ENCODE measurements at places on chromosomes 3 and 15.

DNA sequence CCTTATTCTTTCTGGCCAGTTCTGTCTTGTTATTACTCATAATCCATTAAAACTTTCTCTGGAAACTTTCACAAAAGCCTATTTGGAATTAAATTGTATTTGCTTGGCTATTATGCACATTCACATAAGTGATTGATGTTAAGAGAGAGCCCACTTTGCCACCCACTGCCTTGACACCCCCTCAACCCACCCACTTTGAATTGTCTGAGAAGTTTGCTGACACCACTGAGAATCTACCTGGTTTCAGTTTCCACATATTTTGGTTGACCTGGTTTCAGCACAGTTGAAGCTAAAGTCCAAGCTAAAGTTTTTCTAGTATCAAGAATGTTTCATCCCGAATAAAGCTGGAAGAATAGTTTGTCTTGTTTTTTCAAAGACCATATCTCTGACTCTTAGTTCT lies 70.9 kb downstream of the ARMC8 start:
- no peak for DNase-seq

DNA sequence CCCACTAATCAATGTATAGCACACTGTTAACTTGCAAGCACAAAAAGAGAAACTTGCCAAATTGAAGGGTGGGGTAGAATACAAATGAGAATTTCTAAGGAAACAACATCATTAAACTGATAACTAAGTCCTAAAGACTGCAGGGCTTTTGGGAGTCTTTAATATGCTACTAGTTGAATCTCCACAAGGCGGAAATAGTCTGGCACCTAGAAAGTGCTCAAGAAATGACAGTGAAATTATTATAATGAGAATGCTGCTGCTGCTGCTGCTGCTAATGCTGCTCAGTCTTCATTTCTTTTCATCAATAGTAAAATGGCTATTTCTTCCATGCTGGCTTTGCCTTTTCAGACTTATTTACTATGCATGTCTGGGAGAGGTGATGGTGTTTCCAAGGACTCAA lies 91.8 kb downstream of the BTD start:
- DNase-seq, result no peak

DNA sequence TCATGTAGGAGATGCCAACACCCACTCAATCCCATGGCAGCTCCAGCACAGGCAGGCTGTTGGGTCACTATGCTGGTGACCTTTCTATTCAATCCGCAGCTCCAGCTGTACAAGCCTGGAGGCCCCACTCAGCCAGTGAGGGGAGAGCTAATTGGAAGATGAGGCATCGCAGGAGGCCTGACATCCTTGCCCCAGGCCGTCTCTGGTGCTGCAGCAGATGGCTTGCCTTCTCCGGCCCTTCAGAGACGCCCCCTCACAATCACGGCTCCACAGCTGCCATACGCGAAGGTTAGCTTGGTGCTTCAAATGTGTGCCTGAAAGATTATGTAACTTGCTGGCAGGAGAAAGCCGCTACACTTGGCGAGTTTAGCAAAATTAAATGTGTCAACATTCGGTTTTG lies 104.2 kb upstream of the CLSTN2 start:
- DNase-seq, result no peak

DNA sequence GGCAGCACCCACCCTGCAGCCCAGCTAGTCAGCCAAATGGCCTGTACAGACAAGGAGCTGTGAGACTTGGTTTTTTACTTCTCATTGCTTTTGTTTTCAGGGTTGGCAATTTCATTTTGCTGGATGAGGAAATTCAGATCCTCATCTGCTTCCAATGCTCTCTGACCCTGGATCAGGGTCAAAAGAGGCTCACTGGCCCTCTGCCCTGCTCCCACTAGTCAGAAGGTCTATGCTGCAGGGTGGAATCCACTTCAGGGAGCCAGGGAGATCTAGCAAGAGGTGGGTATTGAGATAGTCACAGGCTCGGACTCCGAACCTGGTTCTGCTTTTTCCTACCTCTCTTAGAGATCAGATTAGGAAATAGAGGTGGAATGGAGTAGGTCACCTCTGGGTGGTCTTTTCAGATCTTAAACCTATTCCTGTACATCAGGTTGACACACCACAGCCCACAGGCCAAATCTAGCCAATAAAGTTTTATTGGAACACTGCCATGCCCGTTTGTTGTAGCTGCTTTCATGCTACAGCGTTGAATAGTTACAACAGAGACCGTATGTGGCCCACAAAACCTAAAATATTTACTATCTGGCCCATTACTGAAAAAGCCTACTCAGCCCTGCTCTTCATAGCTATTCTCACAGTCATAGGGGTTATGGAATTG lies 26.4 kb upstream of the GLCE start:
- no peak for DNase-seq

GRCh38 chr3:46731795-46732194 lies 14.1 kb upstream of the PRSS50 start:
- DNase-seq, result no peak

DNA sequence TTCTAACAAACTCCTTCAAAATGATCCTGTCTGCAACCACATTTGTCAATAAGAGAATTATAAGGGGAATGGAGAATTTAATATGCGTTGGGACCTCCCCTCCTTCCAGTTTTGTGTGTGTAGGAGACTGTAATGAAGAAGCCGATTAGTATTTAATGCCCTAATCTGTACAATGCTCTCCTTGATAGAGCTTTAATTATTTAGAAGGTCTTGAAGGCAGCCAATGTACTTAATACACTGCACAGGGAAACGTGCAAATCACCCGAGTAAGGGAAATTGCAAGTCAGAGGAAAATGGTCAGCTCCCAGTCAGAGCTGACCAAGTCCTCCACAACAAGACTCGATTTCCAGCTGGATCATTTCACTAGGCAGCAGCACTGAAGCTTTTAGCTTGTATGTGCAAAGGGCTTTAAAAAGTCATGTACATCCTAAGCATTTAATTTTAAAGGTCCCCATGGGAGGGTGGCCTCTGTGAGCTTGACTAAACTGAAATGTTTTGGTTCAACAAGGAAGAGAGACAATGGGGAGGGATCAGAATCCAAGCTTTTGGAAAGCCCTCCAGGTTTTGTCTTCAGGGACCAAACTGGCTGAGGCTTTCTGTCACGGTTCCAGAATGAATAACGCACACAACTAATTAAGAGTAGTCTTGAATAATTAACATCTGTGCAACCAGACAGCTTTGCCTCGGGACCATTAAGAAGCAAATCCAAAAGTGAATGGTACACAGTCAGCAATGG lies 159.8 kb upstream of the MITF start:
- no peak for DNase-seq

- peak; percentile 19 for DNase-seq
Observed at GRCh38 chr3:31980530-31981205, 394 bp downstream of the OSBPL10 start.

DNA sequence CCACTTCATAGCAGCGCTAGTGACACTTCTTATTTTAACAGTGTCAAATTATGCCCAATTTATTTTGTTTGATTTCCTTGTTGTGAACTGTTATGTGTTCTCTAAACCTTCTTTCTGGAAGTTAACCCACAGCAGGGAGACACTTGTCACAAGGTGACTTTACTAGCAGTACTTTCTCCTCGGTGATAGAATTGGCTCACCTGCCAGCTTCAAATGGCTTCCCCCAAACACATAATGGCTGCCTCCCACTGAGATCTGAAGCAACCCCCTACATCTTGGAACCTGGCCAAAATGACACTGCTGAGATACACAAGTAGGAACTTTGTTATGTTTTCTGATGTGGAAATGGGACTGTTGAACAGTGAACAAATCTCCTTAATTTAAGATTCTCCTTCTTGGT lies 238.8 kb upstream of the DPH6 start:
- no peak for DNase-seq

DNA sequence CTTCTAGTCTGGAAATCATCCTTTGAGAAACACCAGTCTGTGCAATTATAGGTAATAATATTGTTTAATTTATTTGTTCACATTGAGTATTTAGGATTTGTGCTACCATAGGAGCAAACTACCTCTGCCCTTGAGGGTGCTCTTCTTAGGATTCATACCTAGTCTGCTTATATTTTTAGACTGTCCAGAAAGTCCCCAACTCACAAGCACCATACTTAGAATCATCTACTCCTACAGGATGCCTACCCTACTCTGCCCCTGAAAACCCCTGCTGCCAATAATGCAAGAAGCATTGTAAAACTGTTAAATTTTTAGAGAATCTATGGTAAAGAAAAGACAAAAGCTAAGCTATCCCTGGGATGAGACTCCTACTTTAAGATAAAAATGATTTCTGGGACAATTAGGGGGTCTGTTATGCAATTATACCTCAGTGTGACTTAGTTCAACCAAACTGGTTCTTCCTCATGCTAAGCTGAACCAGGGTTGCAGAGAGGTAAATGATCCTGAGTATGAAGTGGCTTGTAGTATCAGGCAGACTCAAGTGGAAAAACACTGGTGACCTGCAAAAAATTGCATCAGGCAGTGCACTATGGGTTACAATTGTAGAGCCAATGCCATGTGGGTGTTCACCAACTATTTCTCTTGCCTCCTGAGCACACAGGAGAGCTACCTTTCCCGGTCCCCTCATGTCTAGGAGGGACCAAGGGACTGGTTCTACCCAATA lies 133.3 kb downstream of the TNIK start:
- DNase-seq, result no peak

DNA sequence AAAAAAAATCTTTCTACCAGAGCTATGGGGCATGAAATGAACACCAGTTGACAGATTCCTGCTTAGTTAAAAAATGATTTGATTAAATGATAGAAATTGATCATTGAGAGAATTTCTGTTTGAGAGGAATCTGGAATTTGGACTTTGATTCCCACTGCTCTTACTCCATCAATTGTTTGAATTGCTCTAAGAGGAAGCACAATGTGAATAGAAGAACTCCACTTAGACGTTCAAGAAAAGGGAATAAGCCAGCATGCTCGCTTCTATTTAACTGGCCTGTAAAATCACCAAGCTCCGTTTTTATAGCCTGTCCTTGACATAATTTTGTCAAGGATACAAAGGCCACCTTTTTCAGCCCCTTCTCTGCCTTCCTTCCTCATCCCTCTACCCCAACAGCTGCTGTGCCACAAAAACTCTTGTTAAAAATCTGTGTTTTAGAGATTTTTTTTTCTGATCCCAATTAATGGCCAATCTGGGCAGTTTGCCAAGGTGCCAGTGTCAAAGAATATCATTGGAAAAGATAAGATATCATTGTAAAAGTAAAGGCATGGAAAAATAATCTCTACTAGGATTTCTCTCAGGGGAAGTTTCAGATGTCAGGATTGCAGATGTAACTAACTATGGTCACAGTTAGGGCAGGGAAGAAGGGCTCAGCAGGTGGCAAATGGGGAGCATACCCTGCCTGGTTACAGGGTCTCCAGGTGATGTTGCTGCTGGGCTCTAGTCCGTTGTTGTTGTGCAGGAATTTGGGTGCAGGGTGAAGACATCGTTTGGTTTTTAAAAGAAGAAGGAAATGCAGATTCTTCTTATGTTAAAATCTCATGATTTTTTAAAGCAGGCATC lies 301.8 kb upstream of the PDZRN3 start:
- DNase-seq, result no peak

DNA sequence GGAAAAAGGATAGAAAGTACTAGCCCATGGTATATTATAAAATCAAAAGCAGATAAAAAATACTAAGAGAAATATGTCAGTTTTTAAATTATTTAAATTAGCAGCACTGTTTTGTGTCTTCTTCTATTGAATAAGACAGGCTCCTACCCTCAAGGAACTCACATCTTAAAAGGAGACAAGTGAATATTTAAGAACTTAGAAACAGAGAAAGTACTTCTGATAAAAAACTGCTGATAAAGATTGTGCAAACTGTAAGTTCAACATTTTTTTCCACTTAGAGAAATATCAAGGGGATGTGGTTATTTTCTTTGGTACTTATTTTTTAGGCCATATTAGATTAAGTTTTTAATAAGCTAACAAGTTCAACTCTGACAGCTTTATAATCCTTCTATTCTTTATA lies 3.0 kb upstream of the ANKRD28 start:
- no peak for DNase-seq

GRCh38 chr3:107752202-107752990 lies 229.6 kb downstream of the BBX start:
- DNase-seq, result no peak

DNA sequence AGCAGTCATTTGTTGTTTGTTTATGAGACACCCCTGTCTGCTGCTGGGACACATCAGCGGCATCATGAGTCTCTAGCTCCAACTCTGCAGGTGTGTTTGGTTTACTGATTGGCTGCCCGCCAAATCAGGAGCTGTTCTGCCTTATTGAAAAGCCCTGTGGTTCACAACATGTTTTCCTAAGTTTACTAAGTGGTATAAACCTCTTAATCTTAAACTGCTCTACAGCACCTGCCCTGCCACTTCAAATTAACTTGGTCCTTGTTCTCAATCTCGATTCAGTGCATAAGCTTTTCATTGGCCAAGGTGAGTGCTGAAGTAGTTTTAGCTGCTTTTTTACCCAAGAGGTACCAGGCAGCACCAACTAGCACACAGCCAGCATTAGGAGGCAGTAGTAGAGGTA lies 77.8 kb upstream of the WDR72 start:
- DNase-seq, result no peak
